ENCODE measurements at places on chromosomes 6 and 20.

GRCh38 chr6:157599191-157599590 is 218.2 kb downstream of the ZDHHC14 start:
- no peak for DNase-seq

DNA sequence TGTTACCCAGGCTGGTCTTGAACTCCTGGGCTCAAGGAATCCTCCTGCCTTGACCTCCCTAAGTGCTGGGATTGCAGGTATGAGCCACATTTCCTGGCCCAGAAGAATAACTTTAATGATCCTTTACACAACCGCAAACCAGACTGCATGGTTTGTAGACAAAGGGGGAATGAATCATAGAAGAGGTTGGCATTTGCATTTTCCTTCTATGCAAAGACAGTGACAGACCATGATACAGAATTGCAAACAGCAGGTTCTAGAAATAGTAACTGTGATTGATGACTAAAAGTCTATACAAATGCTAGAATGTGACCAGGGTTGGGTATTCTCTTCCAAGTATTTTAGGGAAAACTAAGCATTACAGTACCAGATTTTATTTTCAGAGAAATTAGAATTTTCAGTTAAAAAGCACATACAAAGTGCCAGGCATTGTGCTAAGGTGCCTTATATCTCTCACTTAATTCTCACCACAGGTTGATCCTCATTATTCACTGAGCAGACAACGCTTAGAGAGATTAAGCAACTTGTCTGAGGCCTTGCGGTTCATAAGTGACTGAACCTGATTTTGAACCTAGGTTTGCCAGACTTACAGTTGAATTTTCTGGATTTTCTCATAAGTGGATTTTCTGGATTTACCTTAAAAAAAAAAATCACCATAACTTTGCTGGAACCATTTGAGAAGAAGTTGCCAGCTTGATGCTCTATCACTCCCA is 146.6 kb downstream of the ZFAND3 start:
- no peak for DNase-seq

GRCh38 chr20:10131732-10132345 is 86.8 kb upstream of the SNAP25 start:
- DNase-seq = no peak

GRCh38 chr20:16438100-16438499 is 135.1 kb downstream of the KIF16B start:
- DNase-seq = no peak

GRCh38 chr6:35275744-35276260 is 16.3 kb downstream of the ZNF76 start:
- no peak for DNase-seq

DNA sequence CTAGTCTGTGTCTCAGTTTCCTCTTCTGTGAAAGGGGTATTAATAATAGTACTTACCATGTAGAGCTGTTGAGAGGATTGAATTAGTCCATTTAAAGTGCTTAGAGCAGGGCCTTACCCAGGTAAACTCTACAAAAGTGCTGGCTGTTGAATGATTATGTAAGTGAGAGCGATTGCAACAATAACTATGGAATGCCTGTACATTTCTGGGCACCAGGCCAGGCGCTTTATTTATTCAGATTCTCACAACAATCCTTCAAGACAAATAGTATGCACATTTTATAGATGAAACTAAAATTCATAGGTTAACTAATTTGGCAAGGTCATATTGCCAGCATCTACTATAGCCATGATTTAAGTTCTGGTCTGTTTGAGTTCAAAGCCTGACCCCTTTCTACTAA is 78.3 kb upstream of the MMS22L start:
- no peak for DNase-seq

DNA sequence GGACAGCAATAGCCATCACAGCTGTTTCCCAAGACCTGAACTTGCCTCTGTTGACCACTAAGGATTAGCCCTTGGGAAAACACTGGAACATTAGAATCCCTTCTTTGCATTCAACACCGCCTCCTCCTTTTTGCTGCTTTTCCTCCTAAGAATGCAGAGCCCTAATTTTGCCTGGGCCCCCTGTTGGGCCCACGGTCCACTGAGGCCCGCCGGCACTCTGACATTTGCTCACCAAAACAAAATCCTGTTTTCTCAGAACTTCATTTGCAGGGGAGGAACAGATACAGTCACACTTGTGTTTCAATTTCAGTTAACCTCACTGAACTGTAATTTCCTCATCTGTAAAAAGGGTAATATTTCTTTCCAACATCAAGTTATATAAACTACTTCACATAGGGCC is 116.0 kb upstream of the JARID2 start:
- DNase-seq = no peak

GRCh38 chr6:112183271-112183671 is 71.1 kb downstream of the LAMA4 start:
- DNase-seq = no peak

DNA sequence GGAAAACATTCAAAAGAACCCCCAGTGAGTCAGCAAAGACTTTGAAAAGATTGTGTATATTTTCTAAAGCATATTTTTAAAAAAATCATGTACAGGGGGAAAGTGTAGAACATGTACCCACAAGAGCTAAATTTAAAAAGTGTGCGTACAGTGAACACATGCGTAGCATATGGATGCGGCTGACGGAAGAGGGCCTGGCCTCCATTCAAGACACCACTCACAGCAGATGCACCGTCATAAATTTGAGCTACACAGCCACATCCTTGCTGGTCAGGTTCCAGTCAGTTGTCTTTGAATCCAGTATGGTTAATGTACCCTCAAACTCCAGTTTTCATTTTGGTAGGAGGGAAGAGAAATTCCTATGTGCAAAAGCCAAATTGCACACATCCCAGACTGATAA is 54.3 kb upstream of the SPACA1 start:
- DNase-seq = no peak

DNA sequence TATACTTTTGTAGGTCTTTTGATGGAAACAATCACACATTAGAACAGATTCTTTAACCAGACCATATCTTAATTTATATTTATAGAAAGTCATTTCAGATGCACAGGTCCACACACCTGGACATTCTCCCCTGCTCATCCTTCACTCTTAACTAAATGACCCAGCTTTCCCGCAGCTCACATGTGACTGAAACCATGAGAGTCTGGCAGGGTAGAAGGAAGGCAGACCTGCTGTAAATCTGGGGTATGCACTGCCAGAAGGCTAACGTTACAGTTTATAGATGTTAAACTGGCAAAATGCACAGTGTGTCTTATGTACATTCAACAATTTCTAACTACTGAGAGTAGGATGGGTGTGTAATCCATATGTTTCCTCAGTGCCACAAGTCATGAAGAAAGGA is 359.5 kb upstream of the SPTLC3 start:
- DNase-seq = no peak

- DNase-seq = no peak
These were observed 55.9 kb downstream of the TBC1D7 start for GRCh38 chr6:13272131-13273046.

- DNase-seq = no peak
These were observed 42.8 kb upstream of the LY86 start for GRCh38 chr6:6545616-6546317.

DNA sequence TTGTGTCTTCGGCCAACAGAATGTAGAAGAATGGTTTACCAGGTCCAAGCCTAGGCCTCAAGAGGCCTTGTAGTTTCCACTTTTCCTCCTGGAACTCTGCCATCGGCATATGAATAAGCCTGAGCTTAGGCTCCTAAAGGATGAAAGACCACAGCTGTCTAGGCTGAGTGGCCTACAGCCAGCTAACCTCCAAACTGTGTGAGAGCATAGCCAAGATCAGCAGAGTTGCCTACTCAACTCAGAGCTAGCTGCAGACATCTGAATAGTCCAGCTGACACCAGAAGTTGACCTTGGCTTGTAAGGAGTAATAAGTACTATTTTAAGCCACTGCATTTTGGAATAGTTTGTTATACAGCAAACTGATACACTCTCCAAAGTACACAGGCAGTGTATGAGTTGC is 52.6 kb upstream of the SMIM29 start:
- DNase-seq = no peak

GRCh38 chr6:37072526-37072925 is 67.1 kb downstream of the FGD2 start:
- DNase-seq = no peak

- DNase-seq = no peak
These were observed 588.3 kb downstream of the CD109 start for GRCh38 chr6:74284284-74284683.

GRCh38 chr20:40019510-40019909 is 669.5 kb downstream of the MAFB start:
- no peak for DNase-seq

GRCh38 chr20:43766385-43766784 is 39.6 kb upstream of the GTSF1L start:
- no peak for DNase-seq

GRCh38 chr6:144292372-144292771 is 7.2 kb downstream of the UTRN start:
- DNase-seq = no peak

DNA sequence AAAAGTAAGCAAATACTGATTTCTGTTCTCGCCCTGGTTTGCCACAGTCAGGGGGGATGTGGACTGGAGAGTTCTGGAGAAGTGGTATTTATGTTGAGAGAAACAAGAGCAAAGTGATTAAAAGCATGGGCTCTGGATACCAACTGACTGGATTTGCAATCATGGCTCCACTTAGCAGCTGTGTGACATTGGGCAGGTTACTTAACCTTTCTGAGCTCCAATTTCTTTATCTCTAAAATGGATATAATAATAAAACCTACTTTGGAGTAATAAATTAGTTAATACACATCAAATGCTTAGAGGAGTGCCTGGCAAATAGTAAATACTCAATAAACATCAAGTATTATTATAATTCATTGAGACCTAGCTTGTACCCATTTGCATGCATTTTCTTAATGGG is 111.7 kb downstream of the CLIC5 start:
- DNase-seq = no peak

- no peak for DNase-seq
These were observed 155.5 kb downstream of the PRL start for GRCh38 chr6:22141241-22141745.

DNA sequence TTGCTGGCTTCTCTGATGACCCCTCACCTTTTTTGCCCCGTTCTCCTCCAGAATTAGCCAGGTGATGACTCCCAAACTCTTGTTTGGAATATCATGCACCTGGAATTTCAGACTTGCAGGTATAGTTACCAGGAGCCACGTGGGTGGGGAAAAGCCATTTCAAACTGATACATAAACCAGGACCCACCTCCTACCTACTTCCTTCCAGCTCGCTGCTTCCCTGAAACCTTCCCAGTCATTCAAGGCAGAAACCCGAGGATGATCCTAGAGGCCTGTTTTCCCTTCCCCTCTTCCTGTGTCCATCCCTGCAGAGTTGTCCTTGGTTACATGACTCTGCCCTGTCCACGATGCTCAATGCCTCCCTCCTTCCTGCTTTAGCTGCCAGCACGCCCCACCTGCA is 101.9 kb downstream of the MTHFD1L start:
- DNase-seq = no peak

DNA sequence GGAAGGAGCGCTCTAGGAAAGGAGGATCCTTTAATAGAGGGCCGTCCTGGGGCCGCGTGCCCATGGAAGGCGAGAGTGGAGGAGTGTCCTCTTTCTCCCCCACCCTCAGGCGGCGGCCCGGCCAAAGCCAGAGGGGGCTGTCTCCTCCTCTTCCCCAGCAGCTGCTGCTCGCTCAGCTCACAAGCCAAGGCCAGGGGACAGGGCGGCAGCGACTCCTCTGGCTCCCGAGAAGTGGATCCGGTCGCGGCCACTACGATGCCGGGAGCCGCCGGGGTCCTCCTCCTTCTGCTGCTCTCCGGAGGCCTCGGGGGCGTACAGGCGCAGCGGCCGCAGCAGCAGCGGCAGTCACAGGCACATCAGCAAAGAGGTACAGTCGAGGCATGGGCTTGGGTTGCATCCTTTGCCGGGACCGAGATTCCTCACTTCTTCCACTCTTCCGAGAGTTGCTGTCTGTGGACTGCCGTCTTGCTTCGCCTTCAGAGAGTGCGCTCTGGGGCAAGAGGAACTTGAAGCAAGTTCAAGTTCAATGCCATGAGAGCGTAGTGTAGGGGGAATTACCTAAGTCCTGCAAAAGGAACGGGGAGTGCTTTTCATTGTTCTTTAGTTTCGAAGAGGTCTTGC is at the start of gene LAMA2:
LAMA2 (plus strand) TSS at position 148 of the 621 bp plus-strand sequence; CDS start at position 256, 108 bp downstream.
- no peak for DNase-seq

DNA sequence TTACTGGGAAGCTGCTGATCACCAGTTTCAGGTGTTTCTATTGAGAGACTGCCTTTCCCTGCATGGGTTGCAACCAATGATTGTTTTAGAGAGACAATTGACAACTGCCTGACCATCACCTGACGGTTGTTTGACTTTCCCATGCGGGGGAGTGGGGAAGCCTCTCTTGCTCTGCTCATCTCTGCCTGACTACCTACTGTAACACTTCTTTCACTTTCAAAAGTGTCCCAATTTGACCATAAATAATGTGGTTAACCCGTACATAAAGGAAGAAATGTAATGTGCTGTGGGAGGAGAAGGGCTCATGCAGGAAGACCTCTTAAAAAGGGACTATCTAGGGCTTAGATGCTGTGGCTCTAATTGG is 122.1 kb upstream of the PHACTR1 start:
- no peak for DNase-seq

GRCh38 chr6:53041356-53041755 is 23.8 kb upstream of the FBXO9 start:
- no peak for DNase-seq

DNA sequence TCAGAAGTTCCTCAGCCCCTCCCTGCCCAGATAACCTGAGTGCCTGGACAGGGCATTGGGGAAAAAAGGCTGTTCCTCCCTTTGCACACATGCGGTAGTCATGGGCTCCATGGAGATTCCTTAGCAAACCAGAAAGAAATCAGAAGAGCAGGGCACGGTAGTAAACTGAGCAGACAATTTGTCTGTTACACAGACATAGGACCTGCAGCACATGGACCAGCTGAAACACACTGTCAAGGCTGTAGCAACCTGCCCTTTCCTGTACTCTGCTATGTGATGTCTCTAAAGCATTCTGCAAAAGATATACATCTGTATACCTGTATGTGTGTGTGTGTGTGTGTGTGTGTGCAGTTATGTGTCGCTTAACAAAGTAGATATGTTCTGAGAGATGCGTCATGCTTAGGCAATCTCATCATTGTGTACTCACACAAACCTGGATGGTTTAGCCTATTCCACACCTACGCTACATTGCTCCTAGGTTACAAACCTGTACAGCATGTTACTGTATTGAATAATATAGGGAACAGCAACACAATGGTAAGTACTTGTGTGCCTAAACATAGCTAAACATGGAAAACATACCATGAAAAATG is 44.4 kb upstream of the BMP5 start:
- no peak for DNase-seq

DNA sequence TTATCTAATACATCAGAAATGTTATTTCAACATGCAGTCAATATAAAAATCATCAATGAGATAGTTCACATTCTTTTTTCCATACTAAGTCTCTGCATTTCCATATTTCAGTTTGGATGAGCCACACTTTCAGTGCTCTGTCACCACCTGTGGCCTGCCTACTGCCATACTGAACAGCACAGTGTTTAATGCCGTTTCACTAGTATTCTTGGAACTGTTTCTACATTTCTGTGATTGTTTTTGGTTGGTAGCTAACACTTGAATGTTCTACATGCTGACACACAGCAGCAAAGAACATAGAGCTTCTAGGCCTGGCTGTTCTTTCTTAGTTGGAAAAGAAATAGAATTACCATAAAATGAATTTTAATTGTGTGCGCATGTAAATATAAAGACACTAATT is 61.4 kb upstream of the KIF25 start:
- DNase-seq = no peak
